ENCODE measurements at places on chromosomes 7 and 10. TPM values are rescaled to one million over a fixed set of nuclear protein-coding genes. Genes with fewer than 3 reads are reported as not detected.

Gene MYH16
- total RNA-seq, result not detected

Gene TMEM184A
- total RNA-seq, result 2.8 TPM

DNA sequence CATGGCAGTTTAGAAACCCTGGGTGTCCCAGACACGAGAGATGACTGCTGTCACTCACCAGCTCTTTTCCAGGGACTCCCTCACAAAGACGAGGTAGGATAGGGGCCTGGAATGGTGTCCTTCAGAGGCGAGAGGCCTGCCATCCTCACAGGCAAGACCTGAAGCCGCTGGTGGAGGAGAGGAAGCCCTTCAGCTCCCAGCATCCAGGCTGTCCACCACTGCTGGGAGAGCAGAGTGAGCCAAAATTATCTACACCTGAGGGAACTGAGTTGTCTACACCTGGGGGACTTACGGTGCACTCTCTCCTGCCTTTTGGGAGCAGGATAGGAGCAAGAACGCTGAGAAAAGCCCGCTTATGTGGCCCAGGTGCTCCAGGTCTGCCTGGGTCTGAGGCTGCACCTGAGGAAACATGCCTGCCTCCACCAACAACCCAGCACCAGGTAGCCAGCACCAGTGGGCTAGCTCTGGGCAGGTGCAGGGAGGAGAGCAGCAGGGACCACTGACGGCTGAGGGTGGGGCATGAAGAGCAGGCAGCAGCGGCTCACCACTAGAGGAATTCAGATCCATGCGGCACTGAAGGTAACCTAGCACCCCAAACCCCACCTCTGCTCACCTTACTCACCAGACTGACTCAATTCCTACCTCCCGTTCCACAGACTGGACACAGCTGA is 357.2 kb downstream of the SH2D4B start:
- H3K36me3 ChIP-seq, result no peaks in the 10 kb centered on the region
- peaks cover 3% of the 10 kb centered on the region for H3K27me3 ChIP-seq
- H3K27ac ChIP-seq, result no peak overlapping the region
- H3K4me1 ChIP-seq, result no peaks in the 10 kb centered on the region
- DNase-seq, result no peak
- H3K4me3 ChIP-seq, result no peak overlapping the region

DNA sequence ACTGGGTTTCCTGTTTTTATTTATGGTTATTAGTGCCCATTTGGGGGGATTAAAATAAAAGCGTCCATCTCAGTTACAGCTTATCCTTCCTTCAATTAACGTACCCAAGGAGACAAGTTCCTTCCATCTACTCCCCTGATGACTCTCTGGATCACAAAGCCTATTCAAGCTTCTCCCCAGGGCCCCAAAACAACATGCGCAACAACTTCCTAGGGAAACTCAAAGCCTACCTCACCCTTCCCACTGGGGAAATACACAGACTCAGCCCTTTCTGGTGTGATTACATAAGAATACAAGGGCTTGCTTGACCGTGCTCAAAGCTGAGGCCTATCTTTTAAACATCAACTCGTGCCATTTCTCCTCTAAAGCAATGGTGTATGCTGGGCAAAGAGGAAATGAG is 112.4 kb downstream of the CDK6 start:
- peaks cover 9% of the 10 kb centered on the region for H3K4me1 ChIP-seq
- no peak overlapping the region for H3K27ac ChIP-seq
- H3K4me3 ChIP-seq, result no peak overlapping the region
- H3K27me3 ChIP-seq, result no peaks in the 10 kb centered on the region
- no peak for DNase-seq
- H3K36me3 ChIP-seq, result no peaks in the 10 kb centered on the region

Gene VSTM4
- 2.3 TPM for total RNA-seq

GRCh38 chr10:97572214-97572989 is at the start of gene ANKRD2:
ANKRD2 (plus strand) TSS chr10:97572779; CDS start chr10:97572789, 10 bp downstream.
- DNase-seq, result peak; percentile 86
- H3K4me1 ChIP-seq, result peaks cover 6% of the 10 kb centered on the region

DNA sequence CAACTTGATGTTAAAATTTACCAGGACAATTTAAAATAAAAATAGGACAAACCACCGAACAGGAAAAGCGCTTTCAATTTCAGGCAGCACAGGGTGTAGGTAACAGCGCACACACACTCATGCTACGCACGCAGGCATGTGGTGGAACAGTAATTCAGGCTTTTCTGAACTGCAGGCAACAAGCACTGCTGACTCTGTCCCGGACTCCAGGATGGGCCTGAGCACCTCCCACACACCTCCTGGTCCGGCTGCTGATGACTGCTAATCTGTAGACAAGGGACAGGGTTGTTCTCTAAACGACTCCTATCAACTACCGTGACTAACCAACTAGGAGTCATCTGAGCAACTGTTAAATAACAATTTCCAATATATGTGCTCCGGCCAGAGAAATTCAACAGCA is 192.6 kb upstream of the FRMD4A start:
- no peak overlapping the region for H3K4me3 ChIP-seq
- no peaks in the 10 kb centered on the region for H3K27me3 ChIP-seq
- no peaks in the 10 kb centered on the region for H3K36me3 ChIP-seq
- H3K4me1 ChIP-seq, result no peaks in the 10 kb centered on the region
- H3K27ac ChIP-seq, result no peak overlapping the region

Gene PNLIP
- total RNA-seq, result not detected

DNA sequence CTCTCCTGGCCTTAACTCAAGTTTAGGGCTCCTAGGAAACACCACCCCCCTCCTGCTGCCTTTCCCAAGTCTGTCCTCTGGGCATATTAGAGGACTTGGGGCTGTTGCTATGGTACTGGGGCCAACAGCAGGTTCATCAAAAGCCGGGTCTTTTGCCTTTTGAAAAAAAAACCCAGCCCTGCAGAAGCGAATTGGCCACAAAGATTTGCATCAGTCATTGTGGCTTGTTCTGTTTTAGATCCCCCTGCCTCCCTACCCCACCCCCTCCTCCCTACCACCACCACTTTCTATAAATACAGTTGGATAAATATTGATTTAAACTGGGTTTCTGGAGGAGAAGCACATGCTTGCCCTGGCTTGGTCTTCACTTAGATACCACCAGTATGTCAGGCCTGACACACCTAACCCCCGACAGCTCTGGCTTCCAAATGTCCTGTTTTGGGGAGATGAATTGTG is 7.0 kb downstream of the MXI1 start:
- no peak overlapping the region for H3K27ac ChIP-seq
- no peaks in the 10 kb centered on the region for H3K27me3 ChIP-seq
- H3K36me3 ChIP-seq, result no peaks in the 10 kb centered on the region
- no peak overlapping the region for H3K4me3 ChIP-seq
- H3K4me1 ChIP-seq, result peaks cover 23% of the 10 kb centered on the region
- no peak for DNase-seq

Gene SPDYE5
- total RNA-seq, result not detected

Gene UCMA
- total RNA-seq, result not detected

- H3K4me1 ChIP-seq, result peaks cover 8% of the 10 kb centered on the region
- no peak overlapping the region for H3K4me3 ChIP-seq
- no peaks in the 10 kb centered on the region for H3K27me3 ChIP-seq
- H3K36me3 ChIP-seq, result no peaks in the 10 kb centered on the region
These were observed 30.2 kb downstream of the PWWP2B start for GRCh38 chr10:132427006-132427771.

DNA sequence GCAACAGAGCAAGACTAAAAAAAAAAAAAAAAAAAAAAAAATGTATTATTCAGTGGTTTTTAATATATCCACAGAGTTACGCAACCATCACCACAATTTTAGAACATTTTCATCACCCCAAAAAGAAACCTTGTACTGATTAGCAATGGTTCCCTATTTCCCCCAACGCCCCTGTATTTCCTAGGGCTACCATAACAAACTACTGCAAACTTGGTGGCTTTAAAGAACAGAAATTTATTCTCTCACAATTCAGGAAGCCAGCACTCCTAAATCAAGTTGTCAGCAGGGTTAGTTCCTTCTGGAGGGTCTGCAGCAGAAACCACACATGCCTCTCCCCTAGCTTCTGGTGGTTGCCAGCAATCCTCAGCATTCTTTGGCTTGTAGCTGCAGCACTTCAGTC is 5.9 kb upstream of the NUP42 start:
- no peaks in the 10 kb centered on the region for H3K27me3 ChIP-seq
- H3K4me1 ChIP-seq, result no peaks in the 10 kb centered on the region
- H3K36me3 ChIP-seq, result peaks cover 9% of the 10 kb centered on the region
- no peak overlapping the region for H3K4me3 ChIP-seq
- H3K27ac ChIP-seq, result no peak overlapping the region

GRCh38 chr10:96616961-96617360 is 30.1 kb upstream of the TM9SF3 start:
- H3K4me1 ChIP-seq, result peaks cover 43% of the 10 kb centered on the region
- H3K36me3 ChIP-seq, result no peaks in the 10 kb centered on the region
- DNase-seq, result no peak
- no peaks in the 10 kb centered on the region for H3K27me3 ChIP-seq

Measured in cardiac muscle cell (in vitro differentiated cells and primary cell).